ENCODE measurements at places on chromosomes 16 and 17.

- DNase-seq: no peak
Observed at GRCh38 chr17:9531034-9531433, 44.6 kb downstream of the STX8 start.

DNA sequence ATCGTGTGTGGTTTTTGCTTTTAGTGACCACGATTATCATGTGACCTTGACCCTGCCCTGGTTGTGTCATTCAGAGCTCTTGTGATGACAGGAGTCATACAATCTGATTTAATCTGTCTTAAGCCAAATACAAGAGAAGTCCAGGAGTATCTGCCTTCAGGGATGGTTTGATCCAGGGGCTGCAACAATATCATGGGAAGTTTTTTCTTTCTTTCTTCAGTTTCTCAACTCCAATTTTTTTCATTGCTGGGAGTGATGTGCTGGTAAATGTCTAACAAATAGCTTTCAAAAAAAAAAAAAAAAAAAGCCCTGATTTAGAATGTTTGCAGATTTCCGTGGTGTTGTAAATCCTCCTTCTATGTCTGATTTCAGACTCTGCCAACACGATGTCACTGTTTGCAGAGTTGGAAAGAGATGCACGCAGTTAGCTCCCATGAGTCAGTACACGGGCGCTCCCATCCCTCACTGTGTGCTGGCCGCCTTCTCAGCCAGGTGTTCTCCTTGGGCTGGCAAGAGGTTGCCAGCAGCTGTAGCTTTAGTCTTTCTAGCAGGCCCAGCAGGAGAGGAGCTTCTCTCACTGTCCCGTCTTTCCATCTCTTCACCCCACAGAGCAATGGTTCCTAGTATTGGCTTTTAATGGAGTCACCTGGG is 229.7 kb downstream of the SNX29 start:
- no peak for DNase-seq

GRCh38 chr16:4699046-4699556 is 5.7 kb downstream of the NUDT16L1 start:
- DNase-seq: no peak

GRCh38 chr16:70257391-70257790 is 5.7 kb upstream of the EXOSC6 start:
- DNase-seq: no peak

- DNase-seq: no peak
Observed at GRCh38 chr17:71798701-71799100, 322.1 kb upstream of the SOX9 start.

GRCh38 chr16:56747486-56748045 is 17.6 kb downstream of the NUP93 start:
- DNase-seq: no peak

DNA sequence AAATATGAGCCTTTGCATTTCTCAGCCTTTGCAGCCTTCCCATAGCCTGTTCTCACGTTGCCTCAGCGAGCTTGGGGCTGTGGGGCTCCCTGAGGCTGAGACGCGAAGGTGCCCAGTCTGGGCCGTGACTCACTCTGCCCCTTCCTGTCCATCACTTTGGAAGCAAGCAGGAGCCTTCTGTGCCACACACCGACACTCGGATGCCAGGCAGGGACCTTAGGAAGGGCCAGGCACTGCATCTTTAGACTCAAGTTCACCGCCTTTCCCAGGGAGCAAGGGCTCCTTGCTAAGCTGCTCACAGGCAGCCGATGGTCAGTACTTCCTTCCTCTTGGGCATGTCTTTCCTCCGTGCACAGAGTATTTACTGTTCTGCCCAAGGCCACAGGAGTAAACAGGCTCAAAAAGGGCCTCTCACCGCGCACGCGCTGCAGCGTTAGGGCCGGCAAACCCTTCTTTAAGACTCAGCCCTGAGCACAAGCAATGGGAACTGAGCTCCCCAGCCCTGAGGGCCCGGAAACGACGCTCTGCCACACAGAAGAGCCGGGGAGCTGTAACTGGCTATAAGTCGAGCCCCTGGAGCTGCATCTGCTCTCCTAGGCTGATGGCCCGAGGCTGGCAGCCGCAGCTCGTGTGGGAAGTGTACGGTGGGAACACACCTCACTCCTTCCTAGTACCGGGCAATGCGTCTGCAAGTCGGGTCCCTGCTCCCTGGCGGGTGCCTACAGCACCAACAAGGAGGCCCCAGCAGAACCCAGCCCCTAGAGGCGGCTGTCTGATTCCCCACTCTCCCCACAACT is 7.2 kb downstream of the TIMM22 start:
- DNase-seq: no peak

- no peak for DNase-seq
Observed at GRCh38 chr16:58455750-58456149, 44.2 kb upstream of the NDRG4 start.

DNA sequence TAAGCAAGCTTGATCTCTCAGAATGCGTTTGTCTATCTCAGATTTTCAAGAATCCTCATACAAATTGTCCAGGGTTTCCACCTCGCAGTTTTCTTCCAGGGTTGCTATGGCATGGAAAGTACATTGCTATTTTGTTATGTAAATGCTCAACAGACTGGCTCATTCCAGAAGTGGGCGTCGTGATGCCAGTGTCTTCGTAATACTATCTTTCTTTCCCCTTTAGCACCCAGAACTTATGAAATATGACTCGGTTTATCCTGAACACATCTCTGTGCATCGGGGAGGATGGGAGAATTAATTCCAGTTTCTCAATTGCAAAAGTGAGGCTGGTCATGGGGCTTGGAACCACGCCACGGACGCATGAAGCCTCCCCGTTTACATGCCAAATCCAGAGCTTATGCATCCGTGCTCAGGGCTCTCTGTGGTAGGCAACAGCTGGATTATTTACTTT is 405.0 kb downstream of the WWOX start:
- no peak for DNase-seq

DNA sequence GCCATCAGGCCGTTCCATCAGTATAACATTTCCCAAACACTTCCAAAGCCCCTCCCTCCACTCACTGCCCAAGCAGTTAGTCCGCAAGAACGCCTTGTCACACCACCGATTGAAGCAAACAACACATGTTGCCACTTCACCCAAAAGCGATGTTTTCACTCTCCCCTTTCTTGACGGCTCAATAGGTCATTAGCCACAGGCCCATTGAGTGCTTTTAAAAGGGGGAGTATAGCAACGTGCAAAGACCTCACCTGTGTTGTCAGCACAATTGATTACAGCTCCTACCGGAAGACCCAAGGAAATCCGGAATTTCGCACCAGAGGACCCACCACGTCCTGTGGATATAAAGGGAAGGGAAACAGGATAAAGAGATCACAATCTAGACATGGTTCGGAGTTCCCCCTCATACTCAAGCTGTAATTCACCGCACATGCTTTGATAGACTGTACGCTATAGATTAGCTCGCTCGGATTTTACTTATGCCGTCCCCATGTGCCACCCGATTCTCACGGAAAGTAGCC is 690 bp downstream of the RPL23 start:
- DNase-seq: no peak

- DNase-seq: no peak
Observed at GRCh38 chr17:68450391-68450790, 6.9 kb downstream of the WIPI1 start.

DNA sequence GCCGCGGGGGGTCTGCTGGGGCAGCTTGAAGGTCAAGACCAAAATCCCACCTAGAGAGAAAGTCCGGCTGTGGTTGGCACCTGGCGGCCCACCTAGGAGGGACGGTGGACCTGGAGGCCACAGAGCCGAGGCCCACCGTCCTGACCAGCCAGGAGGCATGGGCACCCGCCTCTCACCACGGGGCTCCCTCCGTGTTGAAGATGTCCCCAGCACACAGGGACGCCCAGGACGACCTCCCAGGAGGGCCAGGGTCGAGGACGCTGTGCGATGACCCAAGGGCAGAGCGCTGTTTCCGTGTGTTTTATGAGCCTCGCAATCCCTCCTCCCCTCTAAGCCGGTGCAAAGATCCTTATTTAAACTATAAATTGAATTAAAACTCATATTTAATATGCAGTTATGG is 131.2 kb downstream of the C16orf95 start:
- no peak for DNase-seq

- no peak for DNase-seq
Observed at GRCh38 chr17:50212121-50212843, 10.9 kb upstream of the COL1A1 start.

- DNase-seq: no peak
Observed at GRCh38 chr16:75497558-75497957, 2.3 kb upstream of the CHST6 start.

DNA sequence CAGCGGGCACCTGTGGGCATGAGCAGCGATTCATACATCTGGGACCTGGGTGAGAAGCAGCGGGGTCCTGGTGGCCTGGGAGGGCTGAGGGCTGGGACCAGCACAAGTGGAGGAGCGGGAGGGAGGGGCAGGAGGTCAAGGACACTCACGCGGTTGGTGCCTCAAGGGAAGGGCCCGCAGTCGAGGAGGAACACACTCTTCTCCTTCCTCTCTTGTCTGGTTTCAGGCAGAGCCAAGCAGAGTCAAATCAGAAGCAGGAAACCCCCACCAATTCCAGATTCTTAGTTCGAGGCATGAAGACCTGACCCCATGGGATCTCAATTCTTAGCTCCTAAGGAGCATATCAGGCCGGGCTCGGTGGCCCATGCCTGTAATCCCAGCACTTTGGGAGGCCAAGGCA is 15.7 kb downstream of the DNAI2 start:
- no peak for DNase-seq

- DNase-seq: no peak
Observed at GRCh38 chr16:58236831-58237230, 38.9 kb upstream of the CSNK2A2 start.

DNA sequence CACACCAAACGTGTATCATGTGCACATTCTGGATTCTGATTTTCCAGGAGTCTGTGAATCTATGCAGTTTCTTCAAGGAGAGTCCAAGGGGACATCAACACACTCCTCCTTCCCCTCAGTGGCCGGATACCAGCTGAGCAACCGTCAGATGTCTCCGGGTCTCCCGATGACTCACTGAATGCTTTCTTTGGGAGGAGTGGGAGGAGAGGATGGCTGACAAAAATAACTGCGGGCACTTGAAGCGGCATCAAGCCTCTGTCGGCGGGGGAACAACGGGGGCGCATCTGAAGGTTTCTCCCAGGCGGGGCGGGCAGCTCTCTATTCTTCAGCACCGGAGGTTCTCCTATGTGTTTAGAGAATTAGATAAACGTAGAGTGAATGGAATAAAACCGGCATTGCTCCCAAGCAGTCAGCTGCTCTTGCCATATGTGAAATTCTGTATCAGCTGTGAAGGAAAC is 24.6 kb upstream of the LRRC75A start:
- no peak for DNase-seq

- DNase-seq: no peak
Observed at GRCh38 chr16:51759329-51759728, 608.3 kb upstream of the SALL1 start.

DNA sequence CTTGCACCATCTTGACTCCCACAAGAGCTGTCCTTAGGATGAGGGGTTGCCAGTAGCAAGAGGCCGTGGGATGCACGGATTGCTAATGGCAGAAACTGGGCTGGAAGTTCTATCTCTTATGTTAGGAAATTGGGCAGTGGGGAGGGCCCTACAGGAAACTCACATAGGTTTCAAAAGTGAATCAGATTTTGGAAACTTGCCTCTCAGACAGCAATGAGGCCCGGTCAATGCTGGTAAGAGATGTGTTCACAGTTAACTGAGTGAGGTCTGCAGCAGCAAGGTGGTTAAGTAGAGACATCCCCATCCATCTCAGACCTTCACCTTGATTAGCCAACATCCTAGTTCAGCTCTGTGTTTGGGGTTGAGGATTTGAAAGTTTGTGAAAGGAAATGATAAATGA is 164.7 kb downstream of the ABCA8 start:
- no peak for DNase-seq

DNA sequence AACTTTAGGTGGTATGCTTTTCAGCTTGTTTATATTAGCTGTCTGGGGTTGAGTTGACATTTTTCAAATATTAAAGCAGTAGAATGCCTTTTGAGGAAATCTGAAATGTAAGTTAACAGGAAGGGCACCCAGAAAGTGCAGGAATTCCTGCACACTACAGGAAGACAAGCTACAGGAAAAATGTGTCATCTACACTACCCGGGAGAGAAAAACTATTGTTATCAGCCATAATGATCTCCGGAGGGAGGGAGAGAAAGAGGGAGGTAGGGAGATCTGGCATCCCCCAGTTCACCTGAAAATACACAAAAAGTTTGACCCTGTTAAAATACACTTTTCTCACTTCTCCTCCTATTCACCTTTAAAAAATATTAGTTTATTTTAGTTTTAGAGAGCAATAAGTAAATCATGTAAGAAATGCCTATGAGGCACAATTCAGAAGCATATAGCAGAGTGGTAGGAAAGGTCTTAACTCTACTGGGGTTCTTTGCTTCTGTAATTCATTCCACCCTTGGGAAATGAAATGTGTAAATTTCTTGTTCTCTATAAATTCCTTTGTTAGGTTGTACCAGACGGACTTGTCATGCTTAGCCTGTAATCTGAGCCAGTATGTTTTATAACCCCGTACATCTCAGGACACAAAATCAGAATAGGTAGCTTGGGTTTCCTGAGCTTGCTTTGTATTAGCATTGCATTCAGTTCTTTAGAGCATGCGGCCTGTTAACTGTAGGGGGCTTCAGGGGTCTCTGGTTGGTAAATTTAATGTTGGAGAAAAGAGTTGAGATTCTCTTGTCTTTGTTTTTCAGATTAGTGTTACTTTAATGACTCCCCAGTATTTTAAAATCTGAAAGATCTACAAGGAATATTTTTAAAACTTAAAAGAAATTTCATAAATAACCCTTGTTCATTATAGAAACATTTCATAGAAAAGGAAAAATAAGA is 3.3 kb downstream of the MAP2K6 start:
- DNase-seq: no peak

DNA sequence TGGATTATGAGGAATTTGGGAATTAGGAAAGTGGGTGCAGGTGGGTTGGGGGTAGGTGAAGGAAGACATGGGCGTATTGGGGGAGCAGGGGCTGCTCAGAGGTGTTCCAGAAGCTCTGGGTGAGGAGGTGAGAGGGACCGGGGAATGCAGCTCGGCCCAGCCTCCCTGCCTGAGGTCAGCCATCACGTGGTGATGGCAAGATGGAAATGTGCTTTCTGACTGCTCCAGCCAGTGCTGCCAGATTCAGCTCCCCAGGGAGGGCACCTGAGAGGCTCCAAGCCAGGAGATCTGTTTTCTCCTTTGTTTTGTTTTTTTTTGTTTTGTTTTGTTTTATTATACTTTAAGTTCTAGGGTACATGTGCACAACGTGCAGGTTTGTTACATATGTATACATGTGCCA is 35.2 kb upstream of the STH start:
- DNase-seq: no peak

DNA sequence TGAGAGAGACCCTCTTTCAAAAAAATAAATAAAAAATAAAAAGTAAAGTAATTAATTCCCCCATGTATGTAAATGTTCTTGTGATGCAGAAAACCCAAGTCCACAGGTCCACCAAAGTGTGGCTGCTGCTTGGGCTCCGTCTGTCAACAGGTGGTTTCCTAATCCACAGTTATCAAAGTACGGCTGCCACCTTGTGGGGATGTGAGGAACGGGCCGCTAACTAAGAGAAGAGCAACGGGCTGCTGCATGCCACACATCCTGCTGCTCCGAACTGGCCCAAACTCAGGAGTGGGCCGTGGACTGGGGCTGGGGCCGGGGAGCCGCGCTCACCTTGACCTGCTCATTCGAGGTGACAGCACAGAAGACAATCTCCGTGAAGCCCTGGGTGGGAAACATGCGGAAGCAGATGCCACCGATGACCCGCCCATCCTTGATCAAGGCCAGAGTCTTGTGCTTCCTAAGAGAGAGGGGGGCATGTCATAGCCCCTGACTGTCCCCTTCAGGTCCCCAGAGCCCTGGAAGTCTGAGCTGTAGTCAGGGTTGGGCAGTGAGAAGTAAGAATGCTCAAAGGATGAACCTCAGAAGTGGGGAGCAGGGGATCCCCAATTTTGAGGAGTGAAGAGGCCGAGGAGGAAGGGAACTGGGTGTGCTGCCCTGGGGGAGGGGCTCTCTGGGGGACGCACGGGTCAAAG is 4.3 kb downstream of the KAT2A start:
- peak; percentile 72 for DNase-seq

- no peak for DNase-seq
Observed at GRCh38 chr16:19003935-19004334, 20.2 kb downstream of the TMC7 start.
